HuH-7 (cell line): ENCODE measurements at places on chromosomes 7 and 10.
A peak's percentile ranks its signal among the peaks of the same experiment; 100 is the strongest.

- DNase-seq, result no peak
Observed at GRCh38 chr7:120413164-120413563, 140.2 kb downstream of the KCND2 start.

DNA sequence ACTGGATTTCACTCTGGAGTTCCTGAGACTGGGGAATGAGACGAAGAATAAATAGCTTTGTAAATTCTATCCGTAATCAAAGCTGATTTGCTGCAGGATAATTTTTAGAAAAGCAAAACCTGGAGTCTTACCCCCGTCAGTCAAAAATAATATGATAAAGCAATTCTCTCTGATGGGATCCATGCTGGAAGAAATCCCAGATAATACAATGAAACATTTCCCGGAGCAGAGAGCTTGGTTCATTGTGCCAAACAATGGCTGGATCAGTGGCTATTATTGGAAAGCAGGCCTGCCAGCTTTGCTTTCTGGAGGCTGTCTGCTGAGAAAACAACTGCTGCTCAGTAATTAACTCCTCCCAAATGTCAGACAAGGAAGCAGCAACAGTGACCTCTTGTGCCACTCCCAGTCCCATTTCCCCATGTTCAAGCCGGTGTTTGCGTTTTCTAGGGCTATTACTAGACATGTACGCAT lies 609.4 kb upstream of the PCDH15 start:
- DNase-seq, result no peak

DNA sequence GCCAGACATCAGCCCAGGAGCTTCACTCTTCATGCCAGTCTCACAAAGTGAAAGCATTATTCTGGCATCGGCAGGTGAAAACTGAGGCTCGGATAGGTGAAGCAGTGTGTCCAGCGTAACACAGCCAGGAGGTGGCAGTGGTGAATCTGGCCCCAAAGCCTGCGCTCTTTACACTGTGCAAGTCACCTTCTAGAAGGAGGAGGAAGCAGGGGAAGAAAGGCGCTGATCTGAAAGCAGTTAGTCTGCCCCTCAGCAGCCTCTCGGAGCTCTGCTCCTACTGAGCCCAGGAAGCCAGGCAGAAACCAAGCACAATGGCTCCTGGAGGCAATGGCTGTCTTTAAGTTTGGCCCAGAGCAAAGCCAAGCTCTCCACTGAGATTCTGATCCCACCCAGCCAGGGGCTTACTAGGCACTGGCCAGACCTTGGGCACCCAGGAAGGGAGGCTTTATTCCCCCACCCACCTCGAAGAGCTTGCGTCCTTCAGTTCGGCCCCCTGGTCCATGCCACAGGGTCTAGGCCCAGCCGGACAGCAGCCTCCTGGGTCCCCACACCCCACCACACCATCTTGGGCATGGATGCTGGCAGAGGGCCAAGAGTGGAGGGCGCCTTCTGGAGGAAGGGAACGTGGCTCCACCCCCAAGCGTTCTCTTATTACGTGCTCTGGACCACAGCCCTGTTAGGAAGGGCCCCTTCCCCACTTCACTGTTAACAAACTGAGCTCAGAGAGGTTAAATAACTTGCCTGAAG lies 104.5 kb downstream of the GRID1 start:
- DNase-seq, result peak; percentile 55

- DNase-seq, result no peak
Observed at GRCh38 chr7:101673951-101674350, 44.9 kb upstream of the MYL10 start.

- no peak for DNase-seq
Observed at GRCh38 chr10:44132361-44133289, 252.3 kb downstream of the CXCL12 start.

GRCh38 chr7:25622695-25623094 lies 394.4 kb upstream of the NPVF start:
- no peak for DNase-seq

DNA sequence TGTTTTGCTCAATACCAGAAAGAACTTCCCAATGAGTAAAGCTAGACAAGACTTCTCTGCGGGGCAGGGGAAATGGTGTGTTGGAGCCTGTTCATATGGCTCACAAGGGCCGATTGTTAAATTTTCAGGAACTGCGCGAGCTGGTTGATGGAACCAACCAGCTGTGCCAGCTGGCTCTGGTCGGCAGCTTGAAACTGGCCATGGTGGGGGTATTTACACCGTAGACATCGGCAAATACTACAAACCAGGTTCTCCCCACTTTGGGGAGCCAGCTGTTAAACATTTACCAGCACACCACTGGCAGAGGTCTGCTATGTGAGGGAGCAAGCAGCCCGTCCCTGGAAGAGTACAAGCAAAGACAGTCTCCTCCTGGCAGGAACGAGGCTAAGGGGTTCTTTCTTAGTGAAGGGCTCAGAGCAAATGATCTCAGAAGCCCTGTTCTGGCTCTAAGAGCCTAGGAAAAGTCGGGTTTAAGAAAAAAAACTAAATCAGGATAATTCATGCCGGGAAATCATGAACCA lies 8.8 kb upstream of the ZMIZ1 start:
- no peak for DNase-seq

GRCh38 chr7:112630565-112630964 lies 149.8 kb downstream of the LSMEM1 start:
- no peak for DNase-seq

GRCh38 chr7:30683816-30684215 lies 1.6 kb upstream of the CRHR2 start:
- DNase-seq, result no peak

GRCh38 chr7:157396316-157397035 lies 59.7 kb downstream of the DNAJB6 start:
- DNase-seq, result no peak
